Cerebellar nuclear complex (tissue), 1 donor: ENCODE measurements at places on chromosomes 16 and 17.

DNA sequence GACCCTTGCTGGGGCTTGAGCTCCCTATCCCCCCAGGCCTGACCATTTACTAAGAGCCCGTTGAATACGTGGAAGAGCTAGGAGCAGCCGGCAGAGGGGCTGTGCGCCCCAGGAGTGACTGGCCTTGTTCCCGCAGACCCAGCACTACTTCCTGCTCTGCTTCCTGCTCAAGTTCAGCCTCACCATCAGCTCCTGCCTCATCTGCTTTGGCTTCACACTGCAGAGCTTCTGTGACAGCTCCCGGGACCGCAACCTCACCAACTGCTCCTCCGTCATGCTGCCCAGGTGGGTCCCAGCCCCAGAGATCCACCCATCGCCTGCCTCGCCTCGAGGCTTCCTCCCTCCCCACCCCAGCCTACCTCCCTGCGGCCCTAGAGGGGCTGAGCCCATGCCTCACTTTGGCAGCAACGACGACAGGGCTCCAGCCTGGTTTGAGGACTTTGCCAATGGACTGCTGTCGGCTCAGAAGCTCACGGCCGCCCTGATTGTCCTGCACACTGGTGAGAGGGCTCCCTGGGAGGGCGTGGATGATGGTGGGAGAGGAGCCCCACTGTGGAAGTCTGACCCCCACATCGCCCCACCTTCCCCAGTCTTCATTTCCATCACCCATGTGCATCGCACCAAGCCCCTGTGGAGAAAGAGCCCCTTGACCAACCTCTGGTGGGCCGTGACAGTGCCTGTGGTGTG, 17.2 kb downstream of the CASKIN2 start:
- DNase-seq, result no peak

DNA sequence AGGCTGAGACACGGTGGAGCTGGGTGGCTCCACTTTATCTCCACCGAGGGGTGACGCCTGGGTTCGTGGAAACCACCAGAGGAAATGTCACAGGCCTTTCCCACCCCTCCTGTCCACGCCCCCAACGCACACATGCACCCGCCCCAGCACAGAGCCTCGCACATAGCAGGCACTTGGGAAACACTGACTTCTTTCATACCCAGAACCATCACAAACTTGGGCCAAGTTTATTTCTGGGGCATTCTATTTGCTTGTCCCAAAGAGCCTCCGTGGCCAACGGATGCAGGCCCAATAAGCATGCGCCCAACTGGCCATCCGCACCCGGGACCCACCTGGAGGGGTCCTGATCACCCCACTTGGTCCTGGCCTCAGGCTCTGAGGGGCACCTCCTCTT, 3.3 kb downstream of the BCAR1 start:
- DNase-seq, result no peak

- no peak for DNase-seq
Observed at GRCh38 chr17:71302721-71303549, 817.9 kb upstream of the SOX9 start.

- DNase-seq, result no peak
Observed at GRCh38 chr17:47803751-47804150, 17.8 kb downstream of the OSBPL7 start.
